ENCODE measurements at places on chromosomes 12 and 14.

DNA sequence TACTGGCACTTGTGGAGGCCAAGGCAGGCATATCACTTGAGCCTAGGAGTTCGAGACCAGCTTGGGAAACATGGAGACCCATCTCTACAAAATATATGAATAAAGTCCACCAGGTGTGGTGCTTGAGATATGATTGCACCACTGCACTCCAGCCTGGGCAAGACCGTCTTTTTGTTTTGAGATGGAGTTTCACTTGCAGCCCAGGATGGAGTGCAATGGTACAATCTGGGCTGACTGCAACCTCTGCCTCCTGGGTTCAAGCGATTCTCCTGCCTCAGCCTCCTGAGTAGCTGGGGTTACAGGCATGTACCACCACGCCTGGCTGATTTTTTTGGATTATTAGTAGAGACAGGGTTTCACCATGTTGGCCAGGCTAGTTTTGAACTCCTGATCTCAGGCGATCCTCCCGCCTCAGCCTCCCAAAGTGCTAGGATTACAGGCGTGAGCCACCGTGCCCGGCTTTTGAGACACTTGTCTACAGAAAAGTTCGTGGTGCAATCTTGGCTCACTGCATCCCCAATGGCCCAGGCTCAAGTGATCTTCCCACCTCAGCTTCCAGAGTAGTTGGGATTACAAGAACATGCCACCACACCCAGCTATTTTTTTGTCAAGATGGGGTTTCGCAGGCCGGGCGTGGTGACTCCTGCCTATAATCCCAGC, 16.3 kb upstream of the ATP5F1B start:
- no peak for DNase-seq

GRCh38 chr12:3700861-3701260, 52.0 kb downstream of the CRACR2A start:
- no peak for DNase-seq

- no peak for DNase-seq
Observed at GRCh38 chr14:20386276-20386855, 26.9 kb downstream of the TEP1 start.

GRCh38 chr14:65321370-65321875, 91.1 kb upstream of the FUT8 start:
- no peak for DNase-seq

DNA sequence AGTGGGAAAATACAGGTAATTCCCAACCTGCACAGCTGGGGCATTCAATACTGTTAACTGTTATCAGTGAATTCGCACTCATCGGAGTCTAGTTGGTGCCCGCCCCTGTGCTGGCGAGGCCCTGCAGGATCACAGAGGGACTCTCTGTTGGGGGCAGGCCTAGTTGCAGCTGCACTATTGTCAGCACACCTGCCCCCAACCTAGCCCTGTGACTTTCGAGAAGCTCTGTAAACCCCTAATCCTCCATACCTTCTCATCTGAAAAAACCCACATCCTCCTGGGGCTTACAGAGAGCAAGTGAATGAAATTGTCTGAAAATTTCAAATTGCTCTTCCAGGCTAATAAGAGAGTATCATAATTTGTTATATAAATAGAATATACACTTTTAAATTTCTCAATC, 132.2 kb upstream of the NUDT4 start:
- no peak for DNase-seq

DNA sequence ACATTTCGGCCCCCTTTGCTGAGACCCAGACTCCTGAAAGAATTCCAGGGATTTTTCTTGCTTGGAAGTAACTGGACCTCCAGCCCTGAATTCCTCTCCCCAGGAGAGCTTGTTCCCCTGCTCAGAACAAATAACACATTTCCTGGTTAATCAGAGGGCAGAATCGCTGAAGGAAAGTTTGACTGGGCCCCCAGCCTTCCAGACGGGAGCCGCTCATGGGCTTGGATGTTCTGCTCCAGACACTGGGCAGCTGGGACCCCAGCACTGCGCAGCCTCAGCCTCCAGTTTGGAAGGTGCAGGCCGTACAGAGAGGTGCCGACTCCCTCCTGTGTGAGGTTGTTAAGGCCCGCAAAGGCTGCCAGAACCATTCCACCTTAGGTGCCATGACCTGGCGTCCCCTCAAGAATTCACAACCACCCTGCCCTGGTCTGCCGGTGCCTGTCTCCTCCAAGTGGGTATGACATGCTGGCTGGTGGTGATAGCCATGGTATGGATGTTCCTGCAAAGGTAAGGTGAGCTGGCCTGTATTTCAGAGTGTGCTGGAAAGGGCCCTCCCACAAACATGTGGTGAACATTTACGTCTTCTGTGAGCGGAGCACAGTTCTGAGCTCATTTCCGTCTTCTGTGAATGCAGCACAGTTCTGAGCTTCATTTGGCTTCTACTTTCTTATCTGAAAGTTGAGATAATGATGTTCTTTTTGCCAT, 5.1 kb upstream of the LTBP2 start:
- no peak for DNase-seq

DNA sequence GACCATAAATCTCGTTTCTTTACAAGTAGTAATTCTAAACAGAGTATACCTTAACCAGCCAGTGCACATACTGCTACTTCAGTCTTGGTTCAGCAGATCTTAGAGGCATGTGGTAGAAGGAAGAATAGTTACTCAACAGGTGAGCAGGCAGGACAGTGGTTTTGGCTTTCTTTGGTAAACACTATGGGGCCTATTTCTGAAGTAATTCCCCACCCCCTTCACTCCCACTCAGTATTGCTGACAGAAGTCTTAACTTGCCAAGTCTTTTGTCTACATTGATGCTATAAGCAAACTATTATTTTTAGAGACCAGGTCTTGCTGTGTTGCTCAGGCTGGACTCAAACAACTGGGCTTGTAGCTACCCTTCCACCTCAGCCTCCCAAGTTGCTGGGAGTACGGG, 68.5 kb downstream of the FBXO34 start:
- DNase-seq = peak; percentile 61

Data from CD4-positive, alpha-beta T cell treated with Interleukin-4 for 4 hours (primary cell).